ENCODE measurements at places on chromosomes 1 and 21. TPM values are rescaled to one million over a fixed set of nuclear protein-coding genes. Genes with fewer than 3 reads are reported as not detected.

The SPATA1 gene
- 8.6 TPM for total RNA-seq

The GUCA2B gene
- not detected for total RNA-seq

- no peaks in the 10 kb centered on the region for H3K4me1 ChIP-seq
- no peak overlapping the region for H3K27ac ChIP-seq
These were observed 34.7 kb downstream of the MEF2D start for GRCh38 chr1:156465747-156466365.

DNA sequence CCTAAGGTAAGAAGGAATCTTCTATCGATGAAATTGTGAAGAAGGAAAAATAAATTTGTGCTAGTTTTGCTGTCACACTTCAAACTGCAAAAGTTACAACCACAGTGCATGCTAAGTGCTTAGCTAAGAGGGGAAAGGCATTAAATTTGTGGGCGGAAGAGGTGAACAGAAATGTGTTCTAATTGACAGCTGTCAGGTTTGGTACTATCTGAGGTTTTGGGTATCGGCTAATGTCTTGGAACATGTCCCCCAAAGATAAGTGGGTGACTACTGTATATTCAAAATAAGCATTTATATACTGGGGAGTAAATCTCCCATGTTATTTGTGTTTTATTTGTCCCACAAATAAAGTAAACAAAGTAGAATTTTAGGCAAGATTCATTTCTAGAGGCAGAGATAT, 8.0 kb downstream of the CR1 start:
- no peak for DNase-seq
- H3K27ac ChIP-seq, result no peak overlapping the region
- peaks cover 11% of the 10 kb centered on the region for H3K36me3 ChIP-seq
- H3K4me1 ChIP-seq, result peaks cover 5% of the 10 kb centered on the region
- no peaks in the 10 kb centered on the region for H3K27me3 ChIP-seq

All from B cell (primary cell).